ENCODE measurements at places on chromosomes 2 and 18. TPM values are rescaled to one million over a fixed set of nuclear protein-coding genes. Genes with fewer than 3 reads are reported as not detected.

- DNase-seq = no peak
Measured at GRCh38 chr18:25305584-25305983, 46.4 kb downstream of the ZNF521 start.

Gene CCDC68
- total RNA-seq = 1.2 TPM

GRCh38 chr2:27322301-27322765 lies 564 bp downstream of the MPV17 start:
- DNase-seq = no peak

DNA sequence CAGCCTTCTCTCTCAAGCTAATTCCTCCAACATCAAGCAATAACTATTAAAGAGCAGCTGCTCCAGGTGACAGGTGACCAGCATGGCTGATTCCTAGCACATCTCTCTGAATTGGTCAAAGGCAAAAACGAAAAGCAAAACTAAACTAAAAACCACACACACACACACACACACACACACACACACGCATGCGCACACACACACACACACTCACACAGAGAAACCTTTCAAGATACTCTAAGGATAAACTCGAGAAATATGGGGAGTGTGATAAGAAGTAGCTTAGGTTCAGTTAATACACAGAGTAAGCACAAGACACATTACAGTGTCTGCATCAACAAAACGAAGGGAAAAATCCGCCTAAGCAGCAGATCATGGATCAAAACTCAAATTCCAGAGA lies 74.5 kb upstream of the FZD7 start:
- no peak for DNase-seq

Gene CYP26B1
- total RNA-seq = 0.82 TPM

Gene ALPI
- not detected for total RNA-seq

GRCh38 chr2:96626553-96626942 lies 11.6 kb downstream of the KANSL3 start:
- no peak for DNase-seq

DNA sequence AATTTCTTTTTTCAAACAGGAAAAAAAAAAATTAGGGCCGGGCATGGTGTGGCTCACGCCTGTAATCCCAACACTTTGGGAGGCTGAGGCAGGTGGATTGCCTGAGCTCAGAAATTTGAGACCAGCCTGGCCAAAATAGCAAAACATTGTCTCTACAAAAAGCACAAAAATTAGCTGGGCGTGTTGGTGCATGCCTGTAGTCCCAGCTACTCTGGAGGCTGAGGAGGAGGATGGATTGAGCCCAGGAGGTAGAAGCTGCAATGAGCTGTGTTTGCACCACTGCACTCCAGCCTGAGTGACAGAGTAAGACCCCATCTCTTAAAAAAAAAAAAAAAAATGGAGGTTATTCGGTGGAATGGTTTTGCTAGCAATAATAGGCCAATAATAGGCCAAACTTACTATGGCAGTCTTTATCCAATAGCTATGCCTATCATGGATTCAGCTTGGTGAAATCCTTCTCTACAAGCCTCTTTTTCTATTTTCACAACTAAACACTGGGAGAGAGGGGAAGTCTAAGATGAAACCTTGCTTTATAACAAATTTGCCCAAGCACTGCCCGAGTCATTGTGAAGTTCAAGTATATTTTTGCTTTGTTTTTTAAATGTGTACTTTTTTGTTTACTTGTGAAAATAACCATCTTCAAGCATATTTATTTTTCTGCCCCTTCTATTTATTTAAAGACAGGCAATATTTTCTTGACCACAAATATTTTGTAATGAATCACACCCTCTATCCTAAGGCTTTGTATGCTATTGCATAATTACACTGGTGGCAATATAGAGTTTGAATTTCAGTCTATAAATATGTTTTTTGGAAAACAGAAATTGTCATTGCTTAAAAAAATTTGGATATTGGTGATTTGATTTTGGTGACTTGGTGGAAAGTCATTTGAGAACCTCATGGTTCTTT lies 20.0 kb upstream of the KYNU start:
- no peak for DNase-seq

GRCh38 chr2:45902781-45903375 lies 251.4 kb downstream of the PRKCE start:
- no peak for DNase-seq

Gene SLC38A11
- total RNA-seq = 2.4 TPM

DNA sequence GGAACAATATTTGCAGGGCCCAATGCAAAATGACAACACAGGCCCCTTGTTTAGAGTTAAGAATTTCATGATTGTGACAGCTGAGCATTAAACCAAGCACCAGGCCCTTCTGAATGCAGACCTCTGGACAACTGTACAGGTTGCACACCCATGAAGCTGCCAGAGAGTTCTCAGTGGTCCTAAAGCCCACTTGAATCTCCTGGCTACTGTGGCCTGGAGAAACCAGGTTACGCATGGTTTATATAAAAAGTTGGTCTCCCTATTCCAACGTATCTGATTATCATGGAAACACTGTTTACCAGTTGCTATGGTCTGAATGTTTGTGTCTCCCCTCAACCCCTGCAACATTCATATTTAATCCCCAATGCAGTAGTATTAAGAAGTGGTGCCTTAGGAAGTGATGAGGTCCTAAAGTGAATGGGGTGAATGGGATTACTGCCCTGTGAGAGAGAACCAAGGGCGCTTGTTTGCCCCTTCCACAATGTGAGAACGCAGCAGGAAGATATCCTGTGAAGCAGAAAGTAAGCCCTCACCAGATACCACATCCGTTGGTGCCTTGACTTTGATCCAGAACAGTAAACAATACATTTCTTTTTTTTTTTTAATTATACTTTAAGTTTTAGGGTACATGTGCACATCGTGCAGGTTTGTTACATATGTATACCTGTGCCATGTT lies 48.0 kb upstream of the ANXA4 start:
- DNase-seq = no peak

- peak; percentile 82 for DNase-seq
Measured at GRCh38 chr2:219497495-219498279, 1.0 kb upstream of the GMPPA start.

DNA sequence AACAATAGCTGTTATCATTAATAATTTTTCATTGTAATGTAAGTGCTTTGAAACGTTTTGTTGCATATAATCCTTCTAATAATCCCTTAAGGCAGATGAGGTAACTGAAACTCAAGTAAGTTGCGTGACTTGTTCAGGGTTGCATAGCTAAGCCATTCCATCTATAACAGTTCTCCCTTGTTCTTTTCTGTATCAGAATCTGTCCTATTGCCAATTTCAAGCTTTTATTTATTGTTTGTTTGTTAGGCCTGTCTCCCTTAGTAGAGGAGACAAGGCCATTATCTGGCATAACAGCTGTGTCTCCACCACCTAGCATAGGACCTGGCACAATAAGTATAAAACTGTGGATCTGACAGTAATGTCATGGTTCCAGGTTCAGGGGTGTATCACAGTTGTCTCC lies 19.4 kb downstream of the BABAM2 start:
- DNase-seq = no peak

DNA sequence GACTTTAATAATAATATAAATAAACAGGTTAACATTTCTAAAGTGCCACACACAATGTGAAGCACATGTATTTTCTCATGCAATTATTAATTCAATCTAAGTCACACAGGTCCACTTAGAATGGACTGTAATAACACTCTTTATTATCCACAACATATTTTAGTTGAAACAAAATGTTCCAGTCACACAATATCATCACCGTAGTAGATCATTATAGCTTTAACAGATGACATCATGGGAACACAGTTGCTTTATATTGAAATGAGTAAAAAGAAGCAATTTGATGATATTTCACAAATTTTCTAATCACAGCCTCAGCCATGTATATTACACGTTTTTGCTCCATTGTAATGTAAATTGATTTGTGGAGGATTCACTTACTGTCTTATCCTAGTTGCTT lies 266.3 kb downstream of the MEIS1 start:
- DNase-seq = no peak

GRCh38 chr2:38407111-38407682 lies 30.1 kb upstream of the ATL2 start:
- DNase-seq = no peak

Gene RFTN2
- total RNA-seq = 22.8 TPM

GRCh38 chr2:47437287-47437686 lies 34.3 kb downstream of the MSH2 start:
- DNase-seq = peak; percentile 57

GRCh38 chr2:151840216-151841046 lies 12.2 kb upstream of the ARL5A start:
- DNase-seq = no peak

- DNase-seq = no peak
Measured at GRCh38 chr18:48871391-48872166, 79.2 kb downstream of the SMAD7 start.

- no peak for DNase-seq
Measured at GRCh38 chr18:27824841-27825681, 351.9 kb downstream of the CDH2 start.

Gene ATP9B
- total RNA-seq = 51.4 TPM

GRCh38 chr2:23460228-23460627 lies 75.2 kb downstream of the KLHL29 start:
- no peak for DNase-seq

Gene CROCC2
- not detected for total RNA-seq

DNA sequence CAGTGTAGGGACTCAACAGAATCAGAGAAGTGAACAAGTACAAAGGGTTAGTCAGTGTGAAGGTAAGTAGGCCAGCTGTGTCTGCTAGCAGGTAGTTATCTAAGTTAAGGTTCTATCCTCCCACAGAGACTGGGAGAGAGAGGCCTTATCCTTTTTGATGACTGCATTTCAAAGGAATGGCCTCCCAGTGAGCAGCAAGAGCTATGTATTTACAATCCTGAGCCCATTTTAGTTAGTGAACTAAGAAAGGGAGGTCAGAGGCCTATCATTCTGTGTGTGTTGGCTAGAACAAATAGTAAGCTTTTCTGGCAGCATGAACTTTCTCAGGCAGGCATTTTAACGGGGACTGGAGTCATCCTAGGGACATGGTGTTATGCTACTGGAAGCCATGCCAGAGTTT lies 182.9 kb downstream of the VWC2L start:
- no peak for DNase-seq

- DNase-seq = no peak
Measured at GRCh38 chr18:58316396-58317342, 272.6 kb downstream of the NEDD4L start.

DNA sequence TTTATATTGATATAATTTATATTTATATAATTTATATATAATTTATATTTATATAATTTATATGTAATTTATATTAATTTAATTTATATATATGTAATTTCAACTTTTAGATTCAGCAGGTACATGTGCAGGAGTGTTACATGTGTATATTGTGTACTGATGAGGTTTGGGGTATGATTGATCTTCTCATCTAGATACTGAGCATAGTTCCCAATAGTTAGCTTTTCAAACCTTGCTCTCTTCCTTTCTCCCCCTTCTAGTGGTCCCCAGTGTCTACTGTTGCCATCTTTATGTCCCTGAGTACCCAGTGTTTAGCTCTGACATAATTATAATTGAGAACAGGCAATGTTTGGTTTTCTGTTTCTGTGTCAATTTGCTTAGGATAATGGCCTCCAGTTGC lies 1335.3 kb upstream of the CDH2 start:
- DNase-seq = no peak

DNA sequence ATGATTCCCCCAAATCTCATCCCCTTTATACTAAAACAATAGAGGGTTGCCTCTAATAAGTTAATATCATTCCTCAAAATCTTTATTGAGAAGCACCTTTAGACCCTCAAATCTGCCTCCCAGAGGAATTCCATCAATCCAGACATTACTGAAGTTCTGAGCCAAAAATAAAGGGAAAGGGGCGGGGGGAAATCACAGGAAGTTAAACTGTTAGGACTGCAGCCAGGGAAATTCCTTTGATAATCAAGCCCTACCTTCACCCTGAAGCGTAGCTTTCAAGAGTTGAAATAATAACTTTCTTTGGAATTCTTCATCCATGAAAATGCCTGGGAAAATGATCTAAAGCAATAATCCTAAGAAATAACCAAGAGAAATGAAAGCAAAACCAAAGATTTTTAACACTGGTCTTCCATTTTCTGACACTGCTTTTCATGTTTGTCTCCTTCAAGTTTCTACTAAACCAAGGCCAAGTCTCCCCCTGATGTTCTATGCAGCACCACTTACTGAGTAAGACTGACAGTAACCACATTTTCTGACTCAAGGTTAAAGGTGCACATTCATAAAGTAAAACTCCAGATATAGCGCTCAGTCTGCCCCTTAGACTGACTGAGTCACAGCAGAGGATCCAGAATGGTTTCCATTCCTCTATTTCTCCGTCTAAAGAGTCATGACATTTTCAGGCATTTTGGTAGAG lies 78.2 kb downstream of the TCF4 start:
- DNase-seq = no peak

Gene DNAH7
- 11.4 TPM for total RNA-seq

GRCh38 chr2:27707462-27708256 lies 44.0 kb downstream of the SLC4A1AP start:
- no peak for DNase-seq

Gene REEP1
- 147 TPM for total RNA-seq

Gene DTNA
- 46.5 TPM for total RNA-seq

Gene CDH2
- 215 TPM for total RNA-seq

- no peak for DNase-seq
Measured at GRCh38 chr2:9778012-9778411, 65.3 kb upstream of the TAF1B start.

Gene RAD51AP2
- total RNA-seq = 0.82 TPM

DNA sequence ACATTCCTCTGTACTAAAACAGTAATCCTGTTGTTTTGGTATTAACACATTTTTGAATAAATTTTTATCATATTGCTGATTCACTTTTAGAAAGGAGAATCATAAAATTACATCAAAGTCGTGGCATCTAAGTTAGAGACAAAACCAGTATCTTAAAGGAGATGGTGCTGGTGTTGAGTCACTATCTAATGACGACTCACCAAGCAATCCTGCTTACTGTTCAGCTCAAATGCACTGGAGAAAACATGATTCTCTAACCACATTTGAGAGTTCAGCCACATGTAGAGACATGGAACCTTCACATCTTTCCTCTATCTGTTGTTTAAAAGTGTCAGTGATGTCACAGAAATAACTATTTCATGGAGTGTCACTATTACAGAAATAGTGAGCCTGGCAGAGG lies 473.8 kb downstream of the TGIF1 start:
- no peak for DNase-seq

GRCh38 chr18:74896390-74896991 lies 298.8 kb downstream of the ZNF407 start:
- DNase-seq = no peak

GRCh38 chr2:223563462-223563861 lies 38.7 kb downstream of the SCG2 start:
- DNase-seq = peak; percentile 41

DNA sequence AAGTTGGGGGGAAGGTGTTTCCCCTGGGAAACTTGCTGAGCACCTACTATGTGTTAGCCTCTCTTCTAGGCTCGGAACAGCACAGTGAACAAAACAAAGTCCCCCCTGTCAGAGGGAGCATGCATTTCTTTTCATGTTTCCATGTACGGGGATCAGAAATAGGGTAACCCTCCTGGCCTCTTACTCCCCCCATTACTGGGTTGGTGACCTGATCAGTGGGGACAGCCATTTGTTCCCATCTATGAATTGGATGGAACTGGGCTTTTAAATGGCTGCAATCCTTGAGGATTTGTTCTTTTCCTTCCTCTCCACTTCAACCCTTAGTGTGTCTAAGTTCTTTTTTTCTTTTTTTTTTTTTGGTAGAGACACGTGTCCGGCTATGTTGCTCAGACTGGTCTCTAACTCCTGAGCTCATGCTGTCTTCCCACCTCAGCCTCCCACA lies 13.7 kb downstream of the NCL start:
- no peak for DNase-seq

GRCh38 chr2:222049946-222050345 lies 248.9 kb downstream of the PAX3 start:
- no peak for DNase-seq

GRCh38 chr2:9800639-9800974 lies 42.7 kb upstream of the TAF1B start:
- DNase-seq = no peak

Gene LHCGR
- total RNA-seq = under 0.01 TPM

- no peak for DNase-seq
Measured at GRCh38 chr18:998936-999335, 94.3 kb downstream of the ADCYAP1 start.

Data from frontal cortex (tissue), 4 donors.